ENCODE measurements at places on chromosomes 3 and 15.

DNA sequence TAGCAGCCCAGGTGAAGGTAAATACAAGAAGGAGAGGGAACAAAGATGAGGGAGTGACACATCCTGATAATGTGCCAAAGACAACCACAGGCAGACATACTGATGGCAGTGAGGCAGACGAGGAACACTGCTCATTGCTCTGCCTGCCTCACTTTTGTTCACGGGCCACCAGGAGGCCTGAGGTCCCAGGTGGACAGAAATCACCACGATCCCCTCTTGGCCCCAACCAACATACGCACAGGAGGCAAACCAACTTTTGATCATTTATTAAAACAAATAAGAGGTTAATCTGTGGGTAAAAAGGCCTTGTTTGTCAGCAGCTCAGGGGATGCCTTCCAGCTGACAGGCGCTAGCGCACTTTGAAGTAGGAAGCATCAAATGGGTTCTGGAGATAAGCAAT lies 4.2 kb downstream of the ALG1L2 start:
- DNase-seq = no peak

- DNase-seq = no peak
These were observed 284.9 kb upstream of the TBC1D5 start for GRCh38 chr3:18027161-18027939.

GRCh38 chr3:5840056-5840455 lies 652.5 kb downstream of the EDEM1 start:
- DNase-seq = peak; percentile 49

DNA sequence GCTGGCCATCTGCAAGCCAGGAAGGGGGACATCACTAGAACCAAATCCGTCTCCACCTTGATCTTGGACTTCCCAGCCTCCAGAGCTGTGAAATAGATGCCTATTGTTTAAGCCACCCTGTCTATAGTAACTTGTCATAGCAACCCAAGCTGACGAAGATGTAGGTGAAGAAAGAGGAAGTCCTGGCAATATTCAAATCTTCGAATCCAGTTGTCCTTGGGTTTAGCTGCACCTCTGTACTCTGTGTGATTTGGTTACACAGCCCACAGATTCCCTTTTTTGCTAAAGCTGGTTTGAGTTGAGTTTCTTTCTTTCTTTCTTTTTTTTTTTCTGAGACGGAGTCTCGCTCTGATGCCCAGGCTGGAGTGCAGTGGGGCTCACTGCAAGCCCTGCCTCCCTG lies 68.0 kb upstream of the XCR1 start:
- DNase-seq = no peak

DNA sequence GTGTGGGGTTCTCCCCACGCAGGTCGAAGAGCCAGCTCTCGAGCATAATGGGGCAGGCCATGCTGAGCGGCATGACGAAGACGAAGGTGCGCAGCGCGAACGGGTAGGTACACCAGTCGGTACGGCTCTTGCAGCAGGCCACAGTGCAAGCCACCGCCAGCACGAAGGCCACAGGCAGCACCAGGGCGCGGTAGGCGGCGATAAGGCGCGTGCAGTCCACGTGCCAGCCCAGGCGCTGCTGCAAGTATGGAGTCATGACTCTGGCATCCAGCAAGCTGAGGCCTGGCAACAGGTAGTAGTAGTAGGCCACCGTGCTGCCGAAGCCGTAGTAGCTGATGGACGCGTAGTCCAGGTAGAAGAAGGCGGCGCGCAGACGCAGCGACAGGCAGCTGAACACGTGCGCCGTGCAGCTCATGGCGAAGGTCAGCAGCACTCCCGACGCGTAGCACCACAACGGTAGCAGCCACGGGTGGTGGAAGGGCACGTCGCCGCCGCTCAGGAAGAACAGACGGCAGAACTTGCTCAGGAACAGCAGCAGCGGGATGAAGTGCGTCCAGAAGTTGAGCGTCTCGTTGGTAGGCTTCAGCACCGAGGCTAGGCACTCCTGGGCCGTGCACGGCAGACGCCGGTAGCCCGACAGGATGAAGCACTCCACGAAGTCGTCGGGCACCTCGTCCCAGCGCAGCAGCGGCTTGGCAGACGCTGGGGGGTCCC lies 797 bp downstream of the PAQR9 start:
- no peak for DNase-seq

GRCh38 chr15:89494941-89495637 lies 1.3 kb downstream of the RHCG start:
- no peak for DNase-seq

GRCh38 chr3:34703053-34703452 lies 904.6 kb downstream of the PDCD6IP start:
- DNase-seq = no peak

DNA sequence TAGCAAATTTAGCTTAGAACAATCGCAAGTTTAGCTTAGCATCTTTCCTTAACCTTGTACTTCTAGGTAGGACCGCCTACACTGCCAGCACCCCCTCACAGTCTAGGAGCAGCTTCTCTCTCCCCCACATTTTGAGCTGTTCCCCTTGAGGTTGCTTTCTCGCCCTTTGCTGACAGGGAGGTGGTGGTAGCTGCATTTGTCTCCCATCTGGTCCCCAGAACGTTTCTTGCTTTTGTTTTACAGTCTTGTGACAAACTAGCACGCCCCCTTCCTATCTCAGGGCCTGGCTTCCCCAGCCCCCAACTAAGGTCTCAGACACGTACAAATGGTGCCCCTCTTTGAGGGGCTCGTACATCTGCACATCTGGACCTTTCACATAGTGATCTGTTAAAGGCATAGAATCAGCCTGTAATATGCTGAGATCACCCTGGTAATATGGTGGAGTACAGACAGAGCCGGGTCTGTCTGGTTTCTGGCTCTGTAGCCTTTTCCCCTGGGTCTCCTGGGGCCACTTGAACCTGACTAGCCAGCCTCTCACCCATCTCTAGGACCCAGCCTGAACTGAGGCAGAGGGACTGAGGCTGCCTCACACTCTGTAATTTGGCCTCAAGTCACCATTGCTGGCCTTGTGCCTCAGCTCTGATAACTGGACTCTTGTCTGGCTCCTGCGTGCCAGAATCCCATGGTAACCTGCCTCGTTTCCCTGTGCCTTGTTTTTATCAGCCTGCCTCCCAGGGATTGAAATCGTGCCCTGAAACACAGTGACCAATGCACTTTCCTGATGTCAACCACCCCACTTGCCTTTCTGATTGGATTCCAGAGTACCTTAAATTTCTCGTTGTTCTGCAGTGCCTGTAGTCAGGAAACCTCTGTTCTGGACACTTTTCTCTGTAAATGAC lies 27.7 kb downstream of the CRTC3 start:
- no peak for DNase-seq

GRCh38 chr3:39250116-39250747 lies 29.6 kb downstream of the CX3CR1 start:
- no peak for DNase-seq

DNA sequence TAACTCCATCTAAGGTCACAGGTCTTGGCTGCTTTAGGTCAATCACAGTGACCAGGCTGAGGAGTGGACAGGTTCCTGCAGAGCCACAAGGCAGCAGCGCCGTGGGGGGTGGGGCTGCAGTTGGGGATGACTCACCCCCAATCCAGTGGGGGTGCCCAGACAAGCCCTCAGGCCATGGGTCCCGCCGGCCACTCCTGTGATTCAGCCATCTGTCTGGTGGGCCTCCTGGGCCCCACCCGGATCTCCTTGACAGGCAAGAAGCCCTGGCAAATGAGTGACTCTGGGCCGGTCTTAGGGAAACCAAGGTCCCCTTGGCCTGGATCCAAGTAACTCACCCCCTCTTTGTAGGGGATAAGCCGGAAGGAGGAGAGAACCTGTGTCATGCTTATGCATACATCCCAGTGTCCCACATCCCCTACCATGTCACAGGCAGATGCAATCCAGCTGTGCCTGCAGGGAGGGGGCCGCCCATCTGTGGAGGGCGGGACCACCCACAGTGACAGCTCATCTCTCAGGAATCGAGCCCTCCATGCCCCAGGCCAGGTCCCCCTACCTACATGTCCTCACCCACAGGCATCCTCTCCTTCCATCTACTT lies 495 bp upstream of the COL7A1 start:
- DNase-seq = peak; percentile 92

DNA sequence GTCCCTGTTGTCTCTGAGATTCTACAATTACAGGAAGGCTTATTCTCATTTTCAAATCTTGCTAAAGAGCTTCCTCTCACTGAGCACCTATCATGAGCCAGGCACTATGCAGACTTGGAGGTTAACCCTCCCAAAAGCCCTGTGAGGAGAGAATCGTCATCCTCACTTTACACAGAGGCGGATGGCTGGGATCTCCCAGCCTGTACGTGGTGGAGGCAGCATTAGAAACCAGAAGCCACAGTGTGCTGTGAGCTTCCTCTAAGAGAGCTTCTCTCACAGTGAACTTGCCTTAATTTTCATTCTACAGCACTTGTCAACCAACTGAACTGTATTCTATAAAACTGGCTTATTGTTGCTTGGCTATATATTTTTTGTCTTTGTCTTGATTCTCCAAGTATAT lies 6.1 kb upstream of the DGKG start:
- no peak for DNase-seq

GRCh38 chr3:11546657-11547302 lies 96.9 kb downstream of the VGLL4 start:
- DNase-seq = no peak

Measured in kidney epithelial cell (primary cell).